GM10248 (cell line): ENCODE measurements at places on chromosomes 5 and 9.

DNA sequence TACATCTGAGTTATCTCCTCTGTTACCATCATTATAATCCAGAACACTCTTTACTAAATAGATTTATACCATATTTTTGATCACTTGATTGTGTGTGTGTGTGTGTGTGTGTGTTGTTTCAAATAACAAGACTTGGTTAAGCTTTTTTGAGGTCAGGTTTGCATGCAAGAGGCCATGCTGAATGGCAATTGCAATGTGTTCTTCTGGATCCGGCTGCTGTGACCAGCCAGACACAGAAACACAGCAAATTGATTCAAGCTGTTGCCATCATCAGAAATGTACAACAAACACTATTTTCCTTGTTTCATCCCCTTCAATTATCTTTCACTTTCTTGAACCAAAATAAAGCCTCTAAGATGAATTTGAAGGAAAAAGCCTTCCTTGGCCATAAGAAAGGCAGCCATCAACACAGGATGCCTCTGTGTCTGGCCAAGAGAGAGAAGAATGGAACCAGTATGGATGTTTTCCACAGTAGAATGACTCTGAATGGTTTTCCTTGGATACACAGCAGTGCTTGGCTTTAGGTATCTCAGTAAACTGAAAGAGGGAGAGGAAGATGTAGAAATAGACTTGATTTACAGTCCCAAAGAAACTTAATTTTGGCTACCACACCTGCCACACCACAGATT, 53.9 kb downstream of the DPYSL3 start:
- DNase-seq, result no peak

GRCh38 chr5:84016085-84016484, 295.4 kb upstream of the HAPLN1 start:
- no peak for DNase-seq

DNA sequence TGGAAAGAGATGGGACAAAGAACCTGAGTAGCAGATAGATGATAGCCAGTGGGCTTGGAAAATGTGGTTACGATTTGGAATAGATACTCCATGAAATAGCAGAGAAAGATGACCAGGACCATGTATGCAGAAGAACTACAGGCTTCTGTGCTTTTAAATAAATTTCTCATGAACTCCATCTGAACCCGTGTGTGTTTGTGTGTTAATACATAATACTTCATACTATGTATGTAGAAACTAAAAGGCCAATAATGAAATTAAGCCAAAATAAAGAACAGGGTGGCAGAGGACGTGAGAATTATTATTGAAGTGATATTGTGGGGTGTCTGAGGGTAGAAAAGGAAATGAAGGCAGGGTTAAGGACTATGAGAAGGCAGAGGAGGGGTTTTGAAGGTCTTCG, 385.1 kb upstream of the RPS23 start:
- no peak for DNase-seq

- no peak for DNase-seq
Observed at GRCh38 chr5:134551901-134552300, 26.4 kb downstream of the JADE2 start.

GRCh38 chr5:176157656-176158055, 80.6 kb upstream of the SIMC1 start:
- no peak for DNase-seq
